Upper lobe of right lung (tissue), 1 donor: ENCODE measurements at places on chromosomes 7 and 10.

DNA sequence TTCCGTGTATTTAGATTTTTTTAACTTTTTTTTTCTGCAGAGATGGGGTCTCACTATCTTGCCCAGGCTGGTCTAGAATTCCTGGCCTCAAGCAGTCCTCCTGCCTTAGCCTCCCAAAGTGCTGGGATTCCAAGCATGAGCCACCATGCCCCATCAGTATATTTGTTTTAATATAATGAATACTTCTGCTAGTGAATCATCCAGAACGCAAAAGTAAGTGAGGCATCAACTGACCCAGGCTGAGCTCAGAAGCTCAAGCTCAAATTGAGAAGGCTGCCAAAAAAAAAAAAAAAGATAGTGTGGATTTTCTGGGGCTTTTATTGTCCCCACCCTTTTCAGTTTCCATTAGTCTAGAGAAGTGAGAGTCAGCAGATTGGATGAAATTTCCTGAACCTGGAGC lies 39.0 kb upstream of the TECTB start:
- DNase-seq, result no peak

DNA sequence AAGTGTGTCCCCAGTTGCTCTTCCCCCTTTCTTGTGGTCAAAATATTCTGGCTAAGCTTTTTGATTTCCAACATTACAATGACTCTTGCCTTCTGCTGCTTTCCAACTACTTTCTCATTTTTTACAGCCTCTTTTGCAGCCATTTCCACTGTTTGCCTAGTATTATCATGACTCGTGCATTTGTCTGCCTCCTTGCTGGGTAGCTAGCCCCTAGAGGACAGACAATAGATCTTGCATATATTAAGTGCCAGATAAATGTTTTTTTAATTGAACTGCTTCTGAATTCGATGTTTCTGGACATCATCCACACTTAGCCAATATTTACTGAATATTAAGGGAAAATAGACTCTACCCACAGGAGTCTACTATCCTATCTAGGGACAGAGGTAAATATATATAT lies 124.5 kb downstream of the POU6F2 start:
- DNase-seq, result no peak

DNA sequence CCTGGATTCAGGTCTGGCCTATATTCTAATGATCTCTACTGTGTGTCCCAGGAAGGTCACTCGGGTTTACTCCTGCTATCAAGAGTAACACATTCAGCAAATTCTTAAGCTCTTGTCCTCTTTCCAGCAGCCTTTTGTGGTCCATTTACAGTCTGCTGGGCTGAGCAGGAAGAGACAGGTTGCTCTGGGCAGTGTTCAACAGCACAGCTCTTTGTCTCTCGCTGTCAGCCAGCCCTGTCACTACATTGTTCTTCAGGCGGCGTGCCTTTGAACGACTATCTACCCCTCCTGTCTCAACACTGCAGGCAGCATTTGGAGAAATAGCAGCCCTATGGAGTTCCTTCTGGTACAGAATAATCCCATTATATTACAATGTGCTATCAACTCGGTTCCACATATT lies 192.2 kb upstream of the TBX20 start:
- no peak for DNase-seq

DNA sequence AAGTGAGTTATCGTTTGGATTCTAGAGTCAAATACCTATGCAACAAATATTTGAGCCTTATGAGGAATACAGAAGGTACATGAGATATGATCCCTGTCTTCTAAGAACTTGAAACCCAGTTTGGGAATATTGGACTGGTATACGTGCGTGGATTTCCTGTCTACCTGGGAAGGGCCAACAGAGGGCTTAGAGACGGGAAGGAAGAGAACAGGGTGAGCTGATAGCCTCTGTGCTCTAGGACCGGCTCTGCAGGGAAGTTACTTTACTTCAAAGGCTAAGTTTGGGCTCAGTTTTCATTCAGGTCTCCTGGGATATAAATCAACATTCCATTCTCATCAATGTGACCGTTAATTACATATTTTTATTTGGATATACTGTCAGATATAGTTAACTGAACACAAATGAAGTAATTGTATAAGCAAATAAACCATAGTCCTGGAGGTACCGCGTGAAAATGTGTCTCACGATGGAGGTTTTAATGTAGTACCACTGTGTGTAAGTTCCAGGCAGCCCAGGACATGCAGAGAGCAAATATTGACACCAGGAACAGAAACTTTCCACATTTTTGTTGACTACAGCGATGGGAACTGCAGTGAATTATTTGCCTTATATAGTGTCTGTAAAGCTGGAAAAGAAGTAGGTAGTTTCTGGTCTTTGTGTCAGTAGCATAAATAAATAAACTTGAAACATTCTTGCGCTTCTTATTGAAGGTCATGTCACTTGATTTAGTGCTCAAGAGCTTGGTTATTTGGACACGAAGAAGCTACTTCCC lies 8.6 kb downstream of the CHST12 start:
- no peak for DNase-seq

GRCh38 chr10:68096913-68097516 lies 12.3 kb upstream of the MYPN start:
- DNase-seq, result no peak

GRCh38 chr7:149883452-149883861 lies 9.7 kb downstream of the ATP6V0E2 start:
- DNase-seq, result peak; percentile 75

DNA sequence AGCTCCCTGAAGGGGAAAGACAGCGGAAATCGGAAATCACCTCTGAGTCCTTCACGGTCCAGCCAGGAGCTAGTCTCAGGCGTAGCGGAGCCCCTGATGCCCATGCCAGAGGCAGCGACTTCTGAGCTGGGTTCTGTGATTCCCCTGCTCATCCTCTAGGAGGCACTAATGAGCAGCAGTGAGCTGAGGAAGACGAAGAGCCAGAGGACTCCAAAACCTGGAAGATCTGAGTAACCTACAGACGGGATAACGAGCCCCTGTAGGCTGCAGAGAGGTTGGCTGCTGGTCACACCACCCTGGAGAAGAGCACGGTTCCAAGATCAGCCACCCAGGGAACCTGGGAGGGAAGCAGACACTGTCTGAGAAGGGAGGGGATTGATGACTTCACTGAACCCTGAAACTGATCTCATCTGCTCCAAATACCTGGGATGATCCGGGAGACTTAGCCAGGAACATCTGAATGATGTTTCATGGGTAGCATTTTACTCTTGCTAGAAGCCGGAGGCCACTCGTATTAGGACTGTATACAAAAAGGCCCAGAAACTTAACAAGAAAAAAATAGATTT lies 304.1 kb downstream of the PAXIP1 start:
- DNase-seq, result no peak

DNA sequence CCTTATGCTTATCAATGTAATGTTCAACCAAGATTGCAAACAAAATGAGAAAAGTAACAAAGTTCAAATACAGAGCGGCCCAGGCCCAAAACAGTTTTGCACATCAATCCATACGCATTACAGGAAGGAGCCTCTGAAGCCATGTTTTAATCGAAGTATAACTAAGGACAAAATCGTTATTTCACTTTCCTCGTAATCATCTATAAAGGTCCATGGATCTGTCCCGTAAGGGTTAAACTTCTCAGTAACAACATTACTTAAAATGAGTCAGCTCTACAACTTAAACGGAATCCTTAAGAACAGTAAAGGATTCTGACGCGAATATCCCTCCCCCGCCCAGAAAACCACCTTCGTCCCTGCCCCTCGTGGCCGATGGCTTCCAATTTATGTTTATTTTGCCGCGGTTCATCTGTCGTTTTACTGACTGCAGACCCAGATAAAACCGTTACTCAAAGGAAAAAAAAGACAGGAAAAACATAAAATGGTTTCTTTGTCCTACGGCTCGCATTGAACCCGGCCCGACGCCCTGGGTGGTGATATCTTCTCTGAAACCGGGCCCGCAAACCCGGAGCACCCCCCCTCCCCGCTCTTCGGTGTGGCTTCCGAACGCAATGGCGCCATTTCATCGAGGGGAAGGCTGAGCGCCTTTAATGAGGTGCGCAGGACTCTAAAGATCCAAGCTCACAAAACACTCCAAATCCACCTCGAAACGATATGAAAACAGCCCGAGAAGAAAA lies 1.1 kb downstream of the HNRNPA2B1 start:
- DNase-seq, result peak; percentile 82

DNA sequence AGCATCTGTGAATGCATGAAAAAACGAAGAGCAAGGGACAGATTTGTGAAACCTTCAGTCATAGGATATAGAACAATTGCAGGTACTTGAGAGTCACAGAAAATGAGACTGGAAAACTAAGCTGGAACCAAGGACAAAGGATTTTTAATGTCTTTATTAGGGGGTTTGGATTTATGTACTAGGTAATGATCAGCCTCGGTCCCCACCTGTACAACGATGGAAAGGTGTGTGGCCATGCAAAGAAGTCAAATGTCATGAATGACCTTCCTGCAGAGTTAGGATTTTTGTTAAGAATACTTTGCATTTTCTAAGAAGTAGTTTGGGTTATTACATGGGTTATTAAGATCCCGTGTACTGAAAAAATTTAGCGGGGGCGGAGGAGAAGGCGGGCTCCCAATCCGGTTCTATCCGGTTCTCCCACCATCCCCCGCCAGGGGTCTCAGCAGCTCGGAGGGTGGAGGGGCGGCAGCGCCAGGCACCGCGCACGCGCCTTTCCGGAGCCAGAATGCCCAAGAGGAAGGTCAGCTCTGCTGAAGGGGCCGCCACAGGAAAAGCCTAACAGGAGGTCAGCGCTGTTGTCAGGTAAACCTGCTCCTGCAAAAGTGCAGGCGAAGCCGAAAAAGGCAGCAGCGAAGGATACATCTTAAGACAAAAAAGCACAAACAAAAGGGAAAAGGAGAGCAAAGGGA lies 327.5 kb upstream of the PLXDC2 start:
- peak; percentile 69 for DNase-seq
